ENCODE measurements at places on chromosomes 13 and 19.

DNA sequence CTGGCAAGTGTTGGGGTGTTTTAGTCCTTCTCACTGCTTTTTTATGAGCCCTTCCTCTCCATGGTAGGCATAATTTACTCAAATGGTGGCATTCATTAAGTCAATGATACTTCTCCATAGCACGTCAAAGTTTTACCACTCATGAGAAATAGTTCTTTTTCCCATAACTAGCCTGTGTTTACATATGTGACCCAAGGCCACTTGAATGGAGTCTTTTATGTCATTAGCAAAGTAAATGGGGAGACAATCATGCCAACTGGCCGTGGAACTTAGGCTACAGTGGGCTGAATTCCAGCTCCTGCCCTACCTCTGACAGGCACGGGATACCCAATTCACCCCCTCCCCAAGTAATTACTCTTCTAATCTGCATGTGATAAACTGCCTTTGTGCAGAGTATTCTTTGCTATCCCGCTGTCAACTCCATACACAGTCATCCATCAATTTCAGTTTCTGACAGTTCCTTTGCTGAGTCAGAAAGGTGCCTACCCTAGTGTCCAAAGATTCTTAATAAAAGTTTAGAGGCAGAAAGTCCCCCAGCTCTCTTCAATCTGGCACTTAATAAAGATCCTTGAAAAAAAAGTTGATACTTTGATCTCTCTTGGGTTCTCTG is 16.9 kb downstream of the PROSER1 start:
- no peak for DNase-seq

DNA sequence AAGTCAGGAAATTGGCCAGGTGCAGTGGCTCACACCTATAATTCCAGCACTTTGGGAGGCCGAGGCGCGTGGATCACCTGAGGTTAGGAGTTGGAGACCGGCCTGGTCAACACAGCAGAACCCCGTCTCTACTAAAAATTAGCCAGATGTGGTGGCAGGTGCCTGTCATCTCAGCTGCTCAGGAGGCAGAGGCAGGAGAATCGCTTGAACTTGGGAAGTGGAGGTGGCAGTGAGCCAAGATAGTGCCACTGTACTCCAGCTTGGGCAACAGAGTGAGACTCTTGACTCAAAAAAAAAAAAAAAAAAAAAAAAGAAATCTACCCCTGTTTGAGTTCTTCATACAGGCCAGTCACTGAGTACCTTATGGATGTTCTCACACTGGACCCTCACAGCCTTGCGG is 42.0 kb downstream of the SLC15A1 start:
- no peak for DNase-seq

GRCh38 chr13:113350938-113351335 is 13.0 kb downstream of the GRTP1 start:
- DNase-seq: no peak

DNA sequence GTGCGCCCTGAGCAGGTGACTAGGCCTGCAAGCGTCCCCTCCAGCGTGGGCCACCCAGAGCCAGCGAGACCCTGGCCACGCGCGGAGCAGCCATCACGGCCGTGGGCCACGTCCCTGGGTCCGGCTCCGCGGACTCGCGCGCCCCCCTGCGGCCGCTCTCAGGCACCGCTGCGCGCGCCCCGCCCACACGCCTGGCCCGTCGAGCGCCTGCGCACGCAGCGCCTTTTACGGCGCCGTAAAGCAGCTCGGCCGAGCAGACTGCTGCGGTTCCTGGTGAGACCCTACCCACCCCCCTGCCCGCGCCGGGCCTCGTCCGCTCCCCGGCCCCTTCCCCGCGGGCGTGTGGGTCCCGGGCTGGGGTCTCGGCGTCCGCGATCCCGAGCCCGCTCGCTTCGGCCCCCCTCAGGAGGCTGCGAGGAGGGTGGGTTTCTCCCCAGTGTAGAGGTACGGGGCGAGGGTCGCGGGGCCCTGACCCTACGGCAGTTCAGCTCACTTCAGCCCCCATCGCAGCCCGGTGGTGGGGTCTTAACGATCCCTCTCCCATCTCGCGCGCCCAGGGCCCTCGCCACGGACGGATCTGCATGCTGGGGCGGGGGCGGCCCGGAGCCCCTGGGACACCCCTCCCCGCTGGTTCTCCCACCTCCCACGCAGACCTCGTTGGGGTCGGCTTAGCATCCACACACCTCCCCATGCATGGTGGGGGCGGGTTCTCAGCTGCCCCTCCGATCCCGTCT is at the start of gene TRAPPC5:
Gene TRAPPC5, plus strand, starts transcription at position 228 of the 734 bp plus-strand sequence. CDS start 1,421 bp downstream, outside the sequence.
- no peak for DNase-seq

DNA sequence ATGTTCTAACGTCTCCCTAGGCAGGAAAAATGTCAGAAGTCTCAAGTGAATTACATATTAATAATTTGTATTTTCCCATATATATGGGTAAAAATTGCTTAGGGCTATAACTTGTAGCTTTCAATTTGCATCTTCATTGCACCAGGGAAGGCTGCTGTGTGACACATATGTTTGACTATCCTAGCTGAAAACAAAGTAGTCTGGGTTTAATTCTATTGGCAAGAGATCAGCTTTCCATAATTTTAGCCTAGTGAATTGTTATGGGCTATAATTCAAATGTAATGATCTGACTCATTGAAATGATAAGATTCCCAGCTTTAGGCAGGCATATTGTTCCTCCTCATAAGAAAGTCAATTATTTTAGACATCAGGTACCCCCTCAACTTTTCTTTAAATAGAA is 553.1 kb downstream of the DCT start:
- DNase-seq: peak; percentile 53

DNA sequence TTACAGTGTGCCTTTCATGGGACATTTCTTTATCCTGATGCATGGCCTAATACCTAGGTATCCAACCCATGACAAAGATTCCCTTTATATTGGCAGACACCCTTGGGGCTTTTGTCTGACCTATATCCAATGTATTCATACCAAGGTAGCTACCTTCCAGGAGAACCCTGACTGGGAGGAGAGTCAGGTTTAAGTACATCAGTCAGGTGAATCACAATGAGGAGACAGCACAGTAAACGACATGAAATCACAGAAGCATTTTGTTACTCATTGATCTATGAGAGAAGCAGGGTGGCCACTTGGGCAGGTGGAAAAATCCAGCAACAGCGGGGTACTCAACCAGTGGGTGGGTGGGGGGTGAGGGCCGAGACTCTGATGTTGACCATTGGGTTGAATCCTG is 527.4 kb upstream of the ATXN8OS start:
- no peak for DNase-seq

DNA sequence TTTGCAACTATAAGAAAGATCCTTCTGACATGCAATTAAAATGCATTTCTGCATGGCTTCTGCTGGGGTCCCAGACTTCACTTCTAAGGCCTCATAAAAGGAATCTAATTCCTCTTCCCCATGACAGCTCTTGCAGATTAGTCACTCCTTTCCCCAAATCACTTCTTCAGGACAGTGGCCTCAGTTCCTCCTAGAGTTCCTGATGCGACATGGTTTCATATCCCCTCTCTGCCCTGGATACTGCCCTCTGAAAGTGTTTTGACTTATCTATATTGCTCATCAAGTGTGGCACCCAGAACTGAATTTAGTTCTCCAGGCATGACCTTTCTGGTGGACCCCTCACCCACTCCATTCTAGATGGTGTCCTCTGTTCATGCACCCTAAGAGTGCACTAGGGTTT is 238.1 kb downstream of the FOXO1 start:
- no peak for DNase-seq

DNA sequence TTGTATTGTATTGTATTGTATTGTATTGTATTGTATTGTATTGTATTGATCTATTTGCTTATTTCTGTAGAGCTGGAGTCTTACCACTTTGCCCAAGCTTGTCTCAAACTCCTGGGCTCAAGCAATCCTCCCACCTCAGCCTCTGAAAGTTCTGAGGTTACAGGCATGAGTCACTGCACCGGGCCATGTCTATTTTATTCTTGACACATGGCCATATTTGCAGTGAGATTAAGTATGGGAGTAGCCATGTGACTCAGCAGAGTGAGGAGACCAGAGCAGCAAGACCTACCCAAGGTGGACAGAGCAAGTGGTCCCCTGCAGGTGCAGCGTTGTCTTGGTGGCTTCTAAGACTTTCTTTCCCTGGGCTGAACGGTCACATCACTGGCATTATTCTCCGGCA is 49.1 kb upstream of the UBAC2 start:
- no peak for DNase-seq

- DNase-seq: no peak
Measured at GRCh38 chr19:51075998-51076397, 6.7 kb downstream of the KLK14 start.
